ENCODE measurements at places on chromosomes 6 and 20. TPM values are rescaled to one million over a fixed set of nuclear protein-coding genes. Genes with fewer than 3 reads are reported as not detected.
A peak's percentile ranks its signal among the peaks of the same experiment; 100 is the strongest.

DNPH1 gene
- 63.4 TPM for total RNA-seq

ZFP57 gene
- total RNA-seq, result 2.1 TPM

ALDH8A1 gene
- 0.23 TPM for total RNA-seq

MACROD2 gene
- 20.7 TPM for total RNA-seq

TASP1 gene
- total RNA-seq, result 17.8 TPM

ADAT2 gene
- total RNA-seq, result 7.3 TPM

MUC22 gene
- 0.07 TPM for total RNA-seq

FAM217A gene
- not detected for total RNA-seq

DNA sequence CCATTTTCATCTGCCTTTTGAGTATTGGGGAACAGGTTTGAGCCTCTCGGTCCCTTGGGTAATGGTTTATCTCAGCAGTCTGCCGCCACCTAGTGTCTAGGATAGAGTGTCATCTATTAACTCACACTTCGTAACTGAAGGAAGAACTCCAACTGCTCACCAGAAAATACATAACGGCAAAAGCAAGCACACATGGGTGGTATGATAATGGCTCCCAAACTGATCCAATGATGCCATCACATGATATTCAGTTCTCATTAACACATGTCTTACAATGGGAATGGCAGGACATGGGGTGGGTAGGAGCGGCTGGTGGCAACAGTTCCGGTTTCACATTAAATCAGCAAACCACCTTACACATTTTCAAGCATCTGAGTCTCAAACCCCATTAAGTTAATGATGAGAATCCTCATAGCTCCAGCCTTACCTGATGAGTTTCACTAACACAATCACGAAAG is 110.7 kb upstream of the PHACTR1 start:
- no peak for DNase-seq

- no peak for DNase-seq
Observed at GRCh38 chr6:110823146-110823545, 7.9 kb upstream of the CDK19 start.

DNA sequence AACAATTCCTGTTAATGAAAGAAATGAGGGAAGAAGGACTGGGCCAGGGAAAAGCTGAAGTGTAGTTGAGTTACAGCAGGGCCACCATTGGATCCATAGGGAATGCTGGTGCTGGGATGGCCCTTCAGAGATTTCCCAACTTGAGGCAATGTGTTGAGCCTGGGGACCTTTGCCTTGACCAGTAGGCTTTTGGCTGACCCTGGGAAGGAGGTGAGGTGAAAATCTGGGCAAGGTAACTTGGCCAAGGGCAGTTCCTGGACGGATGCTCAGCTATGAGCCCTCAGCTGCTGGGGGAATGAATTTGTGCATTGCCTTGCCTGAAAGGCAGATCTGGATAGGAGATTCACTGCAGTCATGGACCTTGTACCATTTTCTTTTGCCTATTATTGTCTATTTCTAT is 20.4 kb downstream of the UTRN start:
- no peak for DNase-seq

DNA sequence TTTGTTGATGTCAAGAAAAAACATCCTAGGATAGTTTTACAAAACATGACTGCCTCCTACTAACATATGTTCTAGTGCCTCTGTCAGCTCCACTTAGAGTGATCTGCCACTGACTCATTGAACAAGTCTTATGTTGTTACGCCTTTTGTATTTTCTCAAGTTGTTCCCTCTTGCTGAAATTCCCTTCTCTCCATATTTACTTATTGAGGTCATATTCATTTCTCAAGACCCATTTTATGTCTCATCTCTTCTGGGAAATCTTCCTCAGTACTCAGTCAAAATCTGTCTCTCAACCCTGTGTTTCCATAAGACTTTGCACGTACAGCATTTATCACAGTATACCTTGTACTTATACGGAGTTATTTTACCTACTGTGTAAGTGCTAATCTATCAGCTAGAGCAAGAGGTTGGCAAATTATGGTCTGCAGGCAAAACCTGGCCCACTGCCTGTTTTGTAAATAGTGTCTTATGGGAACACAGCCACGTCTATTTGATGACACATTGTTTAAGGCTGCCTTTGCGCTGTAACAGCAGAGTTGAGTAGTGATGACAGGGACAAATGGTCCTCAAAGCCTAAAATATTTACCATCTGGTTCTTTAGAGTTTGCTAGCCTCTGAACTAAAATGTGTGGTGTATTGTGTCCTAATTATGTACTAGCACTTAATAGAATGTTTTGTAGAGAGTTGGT is 83.4 kb downstream of the ADGRB3 start:
- no peak for DNase-seq

- DNase-seq, result no peak
Observed at GRCh38 chr6:116384727-116385458, 14.1 kb downstream of the DSE start.

- DNase-seq, result peak; percentile 60
Observed at GRCh38 chr6:151239603-151240035, at the start of gene AKAP12. Gene AKAP12 (plus strand): TSS chr6:151239967. CDS start chr6:151240563, 596 bp downstream.

GRCh38 chr20:23314699-23315098 is 35.9 kb upstream of the NXT1 start:
- no peak for DNase-seq

DNA sequence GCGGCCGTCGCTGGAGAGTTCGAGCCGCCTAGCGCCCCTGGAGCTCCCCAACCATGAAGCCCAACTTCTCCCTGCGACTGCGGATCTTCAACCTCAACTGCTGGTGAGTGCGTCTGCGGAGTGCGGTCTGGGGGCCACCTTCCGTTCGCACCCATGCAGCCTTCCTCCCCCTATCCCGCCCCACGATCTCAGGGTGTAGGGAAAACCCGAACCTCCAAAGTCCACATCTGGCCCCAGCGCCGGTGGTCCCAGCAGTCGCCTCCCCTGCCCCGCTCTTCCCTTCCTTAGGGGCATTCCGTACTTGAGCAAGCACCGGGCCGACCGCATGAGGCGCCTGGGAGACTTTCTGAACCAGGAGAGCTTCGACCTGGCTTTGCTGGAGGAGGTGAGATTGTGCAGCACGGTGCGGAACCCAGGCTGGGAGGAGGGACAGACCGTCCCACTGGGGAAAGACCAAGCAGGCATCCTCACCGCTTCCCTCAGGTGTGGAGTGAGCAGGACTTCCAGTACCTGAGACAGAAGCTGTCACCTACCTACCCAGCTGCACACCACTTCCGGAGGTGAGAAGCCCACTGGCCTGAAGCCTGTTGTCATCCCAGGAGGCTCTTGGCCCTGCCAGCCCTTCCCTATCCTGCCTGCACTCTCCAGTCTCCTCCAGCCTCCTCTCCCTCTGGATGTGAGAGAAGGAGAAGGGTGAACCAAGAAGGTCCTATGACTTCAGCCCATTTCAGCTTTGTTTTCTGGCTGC is 719 bp downstream of the SMPD2 start:
- DNase-seq, result peak; percentile 73

DNA sequence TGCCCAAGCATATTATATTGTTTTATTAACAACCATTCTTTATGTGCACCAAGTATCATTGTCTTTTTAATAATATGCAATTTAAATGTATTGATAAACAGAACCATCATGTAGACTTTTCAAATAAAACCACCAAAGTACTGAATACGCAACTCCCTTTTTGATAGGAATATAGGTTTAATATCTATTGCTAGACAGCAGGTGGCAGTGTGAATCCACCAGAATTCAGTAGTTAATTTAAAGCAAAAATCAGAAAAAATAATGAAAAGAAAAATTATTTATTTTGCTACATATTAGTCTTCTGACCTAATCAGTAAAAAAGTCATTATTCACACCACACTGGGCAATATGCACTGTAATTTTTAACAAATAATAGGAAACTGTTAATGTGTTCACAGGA is 143.7 kb downstream of the KLHL32 start:
- no peak for DNase-seq

DNA sequence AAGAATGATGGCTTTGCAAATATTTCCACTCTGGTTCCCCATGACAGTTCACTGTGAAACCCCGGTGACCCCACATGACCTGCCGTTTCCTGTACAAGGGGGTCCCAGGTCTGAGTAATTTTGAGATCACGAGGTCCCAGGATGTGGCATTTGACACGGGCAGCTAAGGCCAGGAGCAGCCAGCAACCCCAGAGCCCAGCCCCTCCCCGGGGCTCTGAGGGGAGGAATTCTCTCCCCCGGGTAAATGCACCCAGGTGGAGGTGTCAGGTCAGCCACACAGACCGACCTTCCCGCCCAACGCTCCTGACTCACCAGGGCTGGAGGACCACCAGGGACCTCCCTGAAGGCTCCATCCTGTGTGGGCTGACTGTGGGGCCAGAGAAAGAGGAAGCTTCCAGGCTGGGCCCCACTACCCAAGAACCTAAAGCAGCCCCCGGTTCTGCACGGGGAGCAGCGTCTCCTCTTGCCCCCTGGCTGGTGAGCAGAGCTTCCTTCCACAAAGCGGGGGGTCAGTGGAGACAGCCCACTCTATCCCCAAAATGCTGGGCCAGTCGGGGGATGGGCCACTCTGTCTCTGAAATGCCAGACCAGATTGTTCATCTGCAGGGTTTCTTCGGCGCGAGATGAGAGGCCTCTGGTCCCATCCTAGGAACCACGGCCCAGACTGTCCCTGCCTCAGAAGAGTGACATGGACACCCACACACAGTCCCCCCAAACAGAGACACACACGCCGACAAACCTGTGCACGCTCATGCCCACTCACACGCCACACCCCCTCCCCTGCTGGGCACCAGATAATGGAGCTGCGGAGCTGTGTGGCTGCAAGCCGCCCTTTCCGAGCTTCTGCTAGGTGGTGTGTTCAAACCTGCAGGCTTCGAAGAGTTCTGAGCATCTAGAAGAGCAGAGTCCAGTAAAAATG is 23.4 kb upstream of the SLCO4A1 start:
- DNase-seq, result peak; percentile 64

GRCh38 chr20:15512916-15513315 is 1060.3 kb downstream of the KIF16B start:
- DNase-seq, result no peak

DNA sequence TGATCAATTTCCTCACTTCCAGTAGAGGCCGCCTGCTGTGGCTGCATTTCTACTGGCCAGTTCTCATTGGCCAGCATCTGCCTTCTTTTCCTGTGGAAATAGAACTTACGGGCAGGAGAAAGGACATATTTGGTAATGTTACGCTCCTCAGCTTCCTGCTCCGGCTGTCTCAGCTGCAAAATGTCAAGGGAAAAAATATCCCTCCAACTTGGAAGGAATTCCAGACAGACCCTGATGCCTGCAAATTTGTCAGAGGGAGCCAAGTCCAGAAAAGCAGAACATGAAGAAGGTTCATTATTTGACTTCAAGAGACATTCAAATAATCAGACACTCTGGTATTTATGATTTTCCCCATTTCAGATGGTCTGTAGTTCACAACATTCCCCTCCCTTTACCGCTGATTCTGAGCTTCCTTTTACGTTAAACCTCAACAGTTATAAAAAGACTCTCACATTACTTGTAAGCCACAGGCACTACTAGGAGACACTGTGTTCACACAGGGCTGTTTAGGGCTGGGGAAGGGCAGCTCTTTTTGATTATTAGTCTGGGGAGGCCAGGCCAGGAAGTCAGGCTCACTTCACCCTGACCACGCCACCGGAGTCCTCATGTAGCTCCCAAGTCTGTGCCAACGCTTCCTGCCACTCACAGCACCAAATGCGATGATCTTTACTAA is 179.6 kb upstream of the CCN2 start:
- DNase-seq, result no peak

- DNase-seq, result no peak
Observed at GRCh38 chr20:6081236-6081635, 27.4 kb upstream of the LRRN4 start.

DNA sequence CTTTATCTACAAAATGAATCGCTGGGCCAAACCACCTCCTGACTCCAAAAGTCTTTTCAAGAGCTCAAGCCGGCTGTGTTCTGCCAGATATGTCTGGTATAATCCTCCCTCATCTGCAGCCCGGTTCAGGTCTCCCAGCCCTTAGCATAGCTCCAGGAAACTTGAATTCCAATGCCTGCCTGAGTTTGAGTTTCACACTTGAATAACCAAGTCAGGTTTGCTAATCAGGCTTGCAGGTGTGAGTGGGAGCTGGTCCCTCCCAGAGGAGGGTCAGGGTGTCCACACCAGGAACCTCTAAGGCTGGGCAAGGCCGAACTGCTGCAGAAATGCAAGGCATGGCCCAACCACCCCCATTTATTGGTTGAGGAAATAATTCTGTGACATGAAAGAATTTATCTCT is 96.6 kb downstream of the TMEM242 start:
- no peak for DNase-seq

DNA sequence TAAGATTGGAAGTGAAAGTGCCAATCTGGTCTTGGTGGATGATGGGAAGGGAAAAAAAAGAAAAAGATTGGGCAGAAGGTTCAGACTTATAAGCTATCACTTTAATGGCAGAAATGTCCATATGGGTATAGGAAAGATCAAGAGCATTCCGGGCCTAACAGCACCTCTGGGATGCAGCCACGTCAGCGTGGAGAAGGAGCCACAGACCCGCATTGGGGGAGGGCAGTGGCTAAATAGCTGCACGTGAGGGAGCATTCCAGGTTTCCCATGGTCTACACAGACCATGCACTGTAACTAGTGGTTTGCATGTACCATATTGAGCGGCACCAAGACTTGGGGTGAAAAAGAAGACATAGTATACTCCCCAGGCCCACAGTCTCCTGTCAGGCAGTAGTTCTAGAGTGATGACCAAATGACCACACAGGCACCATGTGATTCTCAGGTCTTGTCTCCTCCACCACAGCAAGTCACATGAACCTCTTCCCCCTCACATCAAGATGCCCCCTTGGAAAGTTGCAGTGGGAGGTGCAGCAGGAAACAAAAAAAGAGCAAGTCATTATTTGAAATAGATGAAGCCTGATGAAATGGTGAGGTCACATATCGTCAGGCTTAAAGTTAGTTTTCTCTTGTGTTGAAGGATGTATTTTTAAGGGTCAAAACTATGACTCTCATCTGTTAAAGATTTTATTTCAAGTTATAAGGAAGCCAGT is 94.4 kb upstream of the TNFAIP3 start:
- no peak for DNase-seq

DNA sequence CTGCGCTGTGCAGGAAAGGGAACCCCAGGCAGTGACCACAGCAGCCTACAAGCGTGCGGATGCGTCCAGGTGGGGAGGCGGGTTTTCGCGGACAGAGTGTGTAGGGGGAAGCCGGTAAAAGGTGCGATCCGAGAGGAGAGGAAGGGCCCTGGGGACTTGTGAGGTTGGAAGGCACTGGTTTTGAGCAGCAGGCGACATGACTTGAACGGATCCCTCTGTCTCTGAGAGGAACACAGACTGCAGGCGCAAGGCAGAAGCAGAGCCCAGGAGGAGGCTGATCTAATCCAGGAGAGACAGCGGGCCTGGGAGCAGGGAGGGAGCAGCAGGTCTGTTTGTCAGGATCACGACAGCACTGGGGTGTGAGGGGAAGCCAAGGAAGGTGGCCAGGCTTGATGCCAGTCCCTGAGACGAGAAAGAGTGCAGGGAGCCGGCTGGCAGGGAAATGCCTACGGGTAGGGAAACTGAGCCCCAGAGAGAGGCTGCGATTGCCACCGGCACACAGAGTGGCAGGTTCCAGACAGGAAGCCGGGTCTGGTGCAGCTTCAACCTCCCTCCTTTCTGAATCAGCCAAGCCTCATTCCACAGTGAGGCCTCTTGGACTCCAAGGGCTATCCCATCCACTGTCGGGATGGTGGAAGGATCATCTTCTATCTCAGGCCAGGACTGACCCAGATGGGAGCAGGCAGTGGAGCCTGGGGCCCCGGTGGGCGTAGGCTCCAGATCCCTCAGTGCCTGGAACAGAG is 57.1 kb downstream of the HNF4A start:
- no peak for DNase-seq
